ENCODE measurements at places on chromosomes 1 and 21.
A peak's percentile ranks its signal among the peaks of the same experiment; 100 is the strongest.

DNA sequence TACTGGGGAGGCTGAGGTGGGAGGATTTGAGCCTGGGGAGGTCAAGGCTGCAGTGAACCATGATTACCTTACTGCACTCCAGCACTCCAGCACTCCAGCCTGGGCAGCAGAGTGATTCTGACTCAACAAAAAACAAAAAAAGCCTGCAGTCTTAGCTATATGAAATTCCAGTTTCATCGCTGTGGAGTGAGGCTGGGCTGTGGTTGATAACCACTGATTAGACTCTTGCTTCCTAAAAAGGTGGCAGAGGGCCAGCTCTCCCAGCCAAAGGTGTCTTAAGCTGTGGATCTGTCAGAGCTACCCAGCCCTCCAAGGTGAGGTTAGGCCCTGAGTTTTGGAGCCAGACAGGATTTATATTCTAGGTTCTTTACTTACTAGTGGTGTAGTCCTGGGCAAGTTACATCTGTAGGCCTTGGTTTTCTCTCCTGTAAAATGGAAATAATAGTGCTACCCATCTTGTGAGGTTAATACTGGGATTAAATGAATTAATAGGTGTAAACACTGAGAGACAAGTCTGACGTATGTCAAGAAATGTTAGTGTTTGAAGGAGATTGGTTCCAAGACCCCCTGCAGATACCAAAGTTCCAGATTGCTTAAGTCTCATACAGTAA is 35.9 kb downstream of the TMCC2 start:
- ATAC-seq: no peak

DNA sequence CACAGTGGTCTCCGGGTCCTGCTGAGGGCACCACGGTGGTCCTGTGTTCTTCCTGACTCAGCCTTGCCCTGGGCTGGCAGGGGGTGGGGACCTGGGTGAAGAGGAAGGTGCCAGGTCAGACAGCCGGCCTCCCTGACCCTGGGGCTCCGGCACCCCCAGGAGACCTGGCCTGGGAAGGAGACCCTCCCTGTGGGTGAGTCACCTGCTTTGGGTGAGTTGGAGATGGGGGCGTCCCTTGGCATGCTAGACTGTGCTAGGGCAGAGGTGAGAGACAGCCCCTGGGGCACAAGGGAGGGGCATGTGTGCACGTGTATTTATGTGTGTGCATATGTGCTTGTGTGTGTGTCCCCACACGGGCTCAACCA is 23.4 kb downstream of the SPSB1 start:
- no peak for ATAC-seq

- peak; percentile 52 for ATAC-seq
Observed at GRCh38 chr1:61496501-61496900, 228.4 kb downstream of the TM2D1 start.

GRCh38 chr1:170410401-170411166 is 121.4 kb upstream of the GORAB start:
- no peak for ATAC-seq

DNA sequence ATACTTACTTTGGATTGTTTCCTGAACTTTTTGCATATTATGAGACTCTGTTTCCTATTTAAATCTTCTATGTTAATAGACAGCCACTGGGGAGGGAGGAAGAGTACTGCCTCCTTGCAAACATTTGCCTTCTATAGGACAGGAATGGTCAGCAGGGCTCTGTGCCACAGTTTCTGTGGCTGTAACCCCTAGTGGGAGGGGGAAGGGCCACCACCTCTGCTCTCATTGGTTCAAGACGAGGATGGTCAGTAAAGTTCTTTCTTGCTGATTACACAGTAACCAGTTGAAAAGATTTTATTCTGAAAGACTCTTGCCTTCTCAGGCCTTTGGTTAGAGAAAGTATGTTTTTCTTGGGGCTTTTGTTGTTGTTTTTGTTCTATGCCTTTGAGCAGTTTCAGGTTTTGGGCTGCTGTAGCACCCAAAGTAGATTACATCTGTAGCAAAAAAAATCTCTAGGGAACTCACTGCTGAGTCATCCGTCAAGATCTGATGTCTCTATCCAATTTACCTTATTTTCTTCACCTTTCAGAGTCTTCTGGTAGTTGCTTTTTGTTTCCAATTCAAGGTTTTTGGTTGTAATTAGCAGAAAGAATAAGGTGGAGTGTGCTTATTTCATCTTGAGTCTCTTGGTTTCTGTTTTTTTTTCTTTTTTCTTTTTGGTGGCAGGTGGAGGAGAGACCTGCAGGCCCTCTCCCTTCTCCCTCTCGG is 23.1 kb downstream of the SLC35A3 start:
- no peak for ATAC-seq

DNA sequence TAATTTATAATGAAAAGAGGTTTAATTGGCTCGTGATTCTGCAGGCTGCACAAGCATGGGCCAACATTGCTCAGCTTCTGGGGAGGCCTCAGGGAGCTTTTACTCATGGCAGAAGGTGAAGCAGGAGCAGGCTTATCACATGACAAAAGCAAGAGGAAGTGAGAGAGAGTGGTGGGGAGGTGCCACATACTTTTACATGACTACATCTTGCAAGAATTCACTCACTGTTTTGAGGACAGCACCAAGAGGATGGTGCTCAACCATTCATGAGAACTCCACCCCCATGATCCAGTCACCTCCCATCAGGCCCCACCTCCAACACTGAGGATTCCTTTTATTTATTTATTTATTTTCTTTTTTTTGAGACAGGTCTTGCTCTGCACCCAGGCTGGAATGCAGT is 5.5 kb upstream of the PLEKHM2 start:
- ATAC-seq: no peak

DNA sequence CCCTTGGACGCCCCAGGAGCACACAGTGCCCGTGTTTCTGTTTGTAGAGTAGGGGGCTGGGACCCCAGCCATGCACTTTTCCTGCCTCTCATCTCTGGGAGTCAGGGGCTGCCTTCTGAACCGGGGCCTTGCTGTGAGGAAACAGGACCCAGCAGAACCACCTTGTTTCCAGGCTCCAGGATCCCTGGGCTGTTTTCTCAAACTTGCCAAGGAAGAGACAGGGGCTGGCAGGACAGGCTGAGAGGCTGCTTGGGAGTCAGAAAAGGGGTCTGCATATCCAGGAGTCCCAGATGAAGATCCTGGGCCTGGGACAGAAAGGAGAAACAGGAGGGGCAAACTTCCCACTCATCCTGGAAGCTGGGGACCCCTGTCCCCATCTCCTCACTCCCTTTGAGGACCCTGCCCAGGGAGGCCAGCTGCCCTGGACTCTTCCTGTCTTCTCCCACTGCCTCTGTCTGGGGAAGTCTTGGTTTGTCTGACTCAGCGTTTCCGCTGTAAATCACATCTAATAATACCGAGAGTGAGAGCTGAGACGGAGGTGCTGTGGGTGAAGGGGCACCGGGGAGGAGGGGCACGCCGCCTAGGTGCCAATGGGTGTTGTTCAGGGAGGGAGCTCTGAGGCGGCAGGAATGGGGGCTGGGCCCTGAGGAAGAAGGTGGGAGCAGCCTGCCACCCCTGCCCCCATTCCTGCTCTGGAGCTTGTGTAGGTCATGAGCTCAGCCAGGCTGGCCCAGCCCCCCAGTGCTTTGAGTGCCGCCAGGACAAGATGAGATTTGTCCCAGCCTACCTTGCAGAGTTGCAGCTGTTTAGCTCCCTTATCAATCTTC is 16.7 kb downstream of the POU3F1 start:
- ATAC-seq: peak; percentile 78

- ATAC-seq: no peak
Observed at GRCh38 chr1:12344596-12345349, 114.9 kb downstream of the VPS13D start.

GRCh38 chr1:2137257-2138121 is 57.1 kb downstream of the FAAP20 start:
- ATAC-seq: no peak

GRCh38 chr1:181001091-181001780 is 21.4 kb downstream of the STX6 start:
- no peak for ATAC-seq

DNA sequence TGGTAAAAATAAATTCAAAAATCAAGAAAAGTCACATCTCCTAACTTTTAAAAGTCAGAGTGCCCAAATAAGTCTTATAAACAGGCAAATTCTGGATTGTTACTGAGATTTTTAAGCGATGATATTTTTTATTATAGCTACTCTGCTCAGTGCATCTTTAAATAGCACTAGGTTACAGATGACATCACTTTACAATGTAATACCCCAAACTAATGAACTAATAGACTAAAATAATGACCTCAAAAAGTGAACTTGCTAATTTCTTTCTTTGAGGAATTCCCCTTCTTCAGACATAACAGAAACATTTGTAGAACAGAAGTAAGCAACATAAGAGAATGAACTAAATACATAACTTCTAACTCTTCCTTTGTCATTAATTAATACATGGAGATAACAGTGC is 33.0 kb upstream of the ACTA1 start:
- no peak for ATAC-seq
